ENCODE measurements at places on chromosomes 7 and 10. TPM values are rescaled to one million over a fixed set of nuclear protein-coding genes. Genes with fewer than 3 reads are reported as not detected.

The EN2 gene
- not detected for total RNA-seq

The ADAMTS14 gene
- not detected for total RNA-seq

The AOAH gene
- total RNA-seq, result 46.0 TPM

The TRPV5 gene
- not detected for total RNA-seq

The TDRD1 gene
- 0.09 TPM for total RNA-seq

The OR2AE1 gene
- 0.30 TPM for total RNA-seq

The CCL24 gene
- not detected for total RNA-seq

The FGFR2 gene
- not detected for total RNA-seq

The MNX1 gene
- 0.14 TPM for total RNA-seq

The MCU gene
- 12.5 TPM for total RNA-seq

The CYP3A5 gene
- not detected for total RNA-seq

The HYAL4 gene
- total RNA-seq, result not detected

The MTERF1 gene
- total RNA-seq, result 18.3 TPM

The CTTNBP2 gene
- not detected for total RNA-seq

The FAM221A gene
- 3.6 TPM for total RNA-seq

The DPYSL4 gene
- total RNA-seq, result 11.8 TPM

The RARRES2 gene
- total RNA-seq, result not detected

The NKX1-2 gene
- total RNA-seq, result not detected

The TRIM50 gene
- not detected for total RNA-seq

The ACTL6B gene
- not detected for total RNA-seq

The ATXN7L1 gene
- total RNA-seq, result 23.1 TPM

The SHLD2 gene
- total RNA-seq, result 37.1 TPM

The VPS37D gene
- total RNA-seq, result not detected

The MTPN gene
- 126 TPM for total RNA-seq

The FOXI2 gene
- total RNA-seq, result not detected

The OR13A1 gene
- not detected for total RNA-seq

The SPDYE6 gene
- total RNA-seq, result not detected

The IDE gene
- total RNA-seq, result 38.2 TPM

The CYP2W1 gene
- not detected for total RNA-seq

The EBLN1 gene
- not detected for total RNA-seq

The ODAD2 gene
- not detected for total RNA-seq

The PMPCB gene
- total RNA-seq, result 59.4 TPM

The NEUROD6 gene
- not detected for total RNA-seq

The RTKN2 gene
- total RNA-seq, result 5.0 TPM

The CAMK2G gene
- total RNA-seq, result 52.5 TPM

The WEE2 gene
- total RNA-seq, result 0.05 TPM

The TAS2R4 gene
- total RNA-seq, result 1.1 TPM

The ACSL5 gene
- total RNA-seq, result 61.0 TPM

The AOC1 gene
- total RNA-seq, result not detected

The ANKRD61 gene
- 0.18 TPM for total RNA-seq

The TMEM176B gene
- total RNA-seq, result not detected

The MSRB2 gene
- total RNA-seq, result 13.4 TPM

The NEBL gene
- total RNA-seq, result not detected

The TMEM254 gene
- 13.9 TPM for total RNA-seq

The AIMP2 gene
- total RNA-seq, result 39.9 TPM

The NPC1L1 gene
- not detected for total RNA-seq

The RET gene
- 0.18 TPM for total RNA-seq

The HYCC1 gene
- 93.5 TPM for total RNA-seq

The RPP30 gene
- 57.7 TPM for total RNA-seq

The CASP7 gene
- total RNA-seq, result 30.4 TPM

The BHLHA15 gene
- not detected for total RNA-seq

The LAMB1 gene
- not detected for total RNA-seq

The NEURL1 gene
- total RNA-seq, result 1.5 TPM

The ZNF239 gene
- 1.9 TPM for total RNA-seq

The HEPACAM2 gene
- not detected for total RNA-seq

The SPAM1 gene
- not detected for total RNA-seq

The GPR146 gene
- total RNA-seq, result 13.8 TPM

The TCAF2 gene
- total RNA-seq, result 21.3 TPM

The MMS19 gene
- 70.2 TPM for total RNA-seq

The ARMC3 gene
- total RNA-seq, result not detected
